ENCODE measurements at places on chromosomes 12 and 14. TPM values are rescaled to one million over a fixed set of nuclear protein-coding genes. Genes with fewer than 3 reads are reported as not detected.

BCL2L2 gene
- 51.1 TPM for total RNA-seq

DHRS2 gene
- total RNA-seq: 1,842 TPM

SLCO1B1 gene
- total RNA-seq: not detected

TAS2R50 gene
- total RNA-seq: 7.2 TPM

RAPGEF3 gene
- total RNA-seq: 83.4 TPM

GALNT16 gene
- total RNA-seq: 1.6 TPM

TMEM30B gene
- total RNA-seq: 34.0 TPM

CLEC1B gene
- not detected for total RNA-seq

MYF6 gene
- total RNA-seq: not detected

TPPP2 gene
- 0.62 TPM for total RNA-seq

CCDC177 gene
- total RNA-seq: not detected

SETD1B gene
- total RNA-seq: 39.8 TPM

NPFF gene
- total RNA-seq: not detected

ADAMTS20 gene
- total RNA-seq: not detected

GPR65 gene
- 1.3 TPM for total RNA-seq

INHBE gene
- total RNA-seq: 0.23 TPM

DAO gene
- total RNA-seq: not detected

SPIC gene
- not detected for total RNA-seq

DIO2 gene
- 4.8 TPM for total RNA-seq

PITPNM2 gene
- total RNA-seq: 17.5 TPM

RAD52 gene
- 24.0 TPM for total RNA-seq

P2RX2 gene
- 0.36 TPM for total RNA-seq

DPPA3 gene
- not detected for total RNA-seq

GYS2 gene
- total RNA-seq: 0.16 TPM

ZNF891 gene
- 3.5 TPM for total RNA-seq

SVOP gene
- not detected for total RNA-seq

ACVRL1 gene
- 46.8 TPM for total RNA-seq

LHX5 gene
- not detected for total RNA-seq

KRT83 gene
- total RNA-seq: not detected

TMEM233 gene
- 2.4 TPM for total RNA-seq

PTGDR gene
- total RNA-seq: 2.7 TPM

FLVCR2 gene
- 6.9 TPM for total RNA-seq

USP5 gene
- total RNA-seq: 106 TPM

PLCZ1 gene
- total RNA-seq: not detected

CAPZA3 gene
- not detected for total RNA-seq

CD163L1 gene
- 1.1 TPM for total RNA-seq

RNASE7 gene
- 0.94 TPM for total RNA-seq

Data from ureter (tissue), 1 donor.